H1 (cell line): ENCODE measurements at places on chromosomes 4 and X. TPM values are rescaled to one million over a fixed set of nuclear protein-coding genes. Genes with fewer than 3 reads are reported as not detected.

DNA sequence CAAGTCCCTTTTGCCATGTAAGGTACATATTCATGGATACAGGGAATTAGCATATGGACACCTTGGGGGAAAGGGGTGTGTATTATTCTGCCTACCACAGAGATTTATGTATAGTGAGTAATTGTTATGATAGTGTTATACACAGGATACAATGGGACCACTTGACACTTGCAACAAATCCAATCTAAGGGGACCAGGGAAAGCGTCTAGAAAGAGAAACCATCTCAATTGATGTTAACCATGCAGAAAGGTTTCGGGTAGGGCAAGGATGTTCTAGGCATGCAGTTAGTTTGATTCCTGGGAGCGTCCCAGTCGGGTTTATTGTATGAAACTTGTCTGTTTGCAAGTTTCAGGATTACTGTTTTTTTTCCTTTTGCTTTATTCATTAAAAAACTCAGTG is 34.2 kb downstream of the MMRN1 start:
- H3K27ac ChIP-seq = no peak overlapping the region
- H3K36me3 ChIP-seq = no peaks in the 10 kb centered on the region
- no peaks in the 10 kb centered on the region for H3K27me3 ChIP-seq
- DNase-seq = no peak
- no peak overlapping the region for H3K4me3 ChIP-seq

GRCh38 chr4:3829956-3830773 is 64.0 kb downstream of the ADRA2C start:
- H3K36me3 ChIP-seq = no peaks in the 10 kb centered on the region
- DNase-seq = no peak
- H3K27me3 ChIP-seq = no peaks in the 10 kb centered on the region
- H3K27ac ChIP-seq = no peak overlapping the region

GRCh38 chr4:1601852-1602654 is 82.1 kb downstream of the FAM53A start:
- no peak for DNase-seq
- H3K36me3 ChIP-seq = no peaks in the 10 kb centered on the region
- no peak overlapping the region for H3K27ac ChIP-seq

- no peaks in the 10 kb centered on the region for H3K36me3 ChIP-seq
- no peaks in the 10 kb centered on the region for H3K4me1 ChIP-seq
- no peak overlapping the region for H3K27ac ChIP-seq
- no peak overlapping the region for H3K4me3 ChIP-seq
These were observed 172.2 kb upstream of the CXCL13 start for GRCh38 chr4:77433418-77433733.

- no peak for DNase-seq
- H3K27me3 ChIP-seq = no peaks in the 10 kb centered on the region
- H3K27ac ChIP-seq = no peak overlapping the region
- peaks cover 8% of the 10 kb centered on the region for H3K36me3 ChIP-seq
These were observed 219.8 kb downstream of the OR13H1 start for GRCh38 chrX:131763674-131764073.

DNA sequence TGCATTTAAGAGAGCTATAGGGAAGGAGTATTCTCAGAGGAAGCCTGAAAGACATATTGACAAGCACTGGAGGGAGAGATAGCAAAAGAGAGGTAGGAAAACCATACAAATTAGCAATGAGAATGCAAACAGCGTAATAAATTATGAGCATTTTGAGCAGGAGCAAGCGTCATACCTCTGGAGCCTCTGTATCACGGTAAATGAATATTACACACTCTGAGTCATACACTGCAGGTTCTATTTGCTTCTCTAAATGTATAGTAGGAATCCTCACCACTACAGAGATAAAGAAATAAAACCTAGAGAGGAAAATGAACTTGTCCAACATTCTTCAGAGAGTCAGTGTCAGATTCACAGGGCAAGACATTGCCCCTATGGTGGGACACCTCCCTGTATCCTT is 46.4 kb upstream of the GABRE start:
- no peak overlapping the region for H3K27ac ChIP-seq
- H3K27me3 ChIP-seq = no peaks in the 10 kb centered on the region
- no peak for DNase-seq

DNA sequence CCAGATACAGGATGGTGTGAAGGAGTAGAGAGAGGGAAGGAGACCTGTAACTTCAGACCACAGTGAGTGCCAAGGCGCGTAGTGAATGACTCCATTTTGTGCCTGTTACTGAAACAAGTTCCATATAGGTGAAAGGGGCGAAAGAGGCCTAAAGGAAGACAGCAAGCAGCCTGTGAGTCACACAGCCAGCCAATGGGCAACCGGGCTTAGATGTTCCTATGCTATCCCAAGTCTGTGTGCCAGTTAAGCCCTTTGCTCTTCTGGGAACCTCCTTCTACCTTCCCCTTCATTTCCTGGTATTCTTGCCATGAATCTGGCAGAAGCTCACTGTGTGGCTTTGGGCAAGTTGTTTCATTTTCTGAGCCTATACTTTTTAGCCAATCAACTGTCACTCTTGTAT is 161.8 kb upstream of the LDB2 start:
- no peaks in the 10 kb centered on the region for H3K36me3 ChIP-seq
- no peak overlapping the region for H3K4me3 ChIP-seq
- no peaks in the 10 kb centered on the region for H3K4me1 ChIP-seq
- H3K27ac ChIP-seq = no peak overlapping the region

GRCh38 chrX:23841847-23842522 is 59.0 kb downstream of the SAT1 start:
- no peak for DNase-seq
- H3K27ac ChIP-seq = no peak overlapping the region
- no peaks in the 10 kb centered on the region for H3K4me1 ChIP-seq
- no peaks in the 10 kb centered on the region for H3K27me3 ChIP-seq
- no peak overlapping the region for H3K4me3 ChIP-seq

DNA sequence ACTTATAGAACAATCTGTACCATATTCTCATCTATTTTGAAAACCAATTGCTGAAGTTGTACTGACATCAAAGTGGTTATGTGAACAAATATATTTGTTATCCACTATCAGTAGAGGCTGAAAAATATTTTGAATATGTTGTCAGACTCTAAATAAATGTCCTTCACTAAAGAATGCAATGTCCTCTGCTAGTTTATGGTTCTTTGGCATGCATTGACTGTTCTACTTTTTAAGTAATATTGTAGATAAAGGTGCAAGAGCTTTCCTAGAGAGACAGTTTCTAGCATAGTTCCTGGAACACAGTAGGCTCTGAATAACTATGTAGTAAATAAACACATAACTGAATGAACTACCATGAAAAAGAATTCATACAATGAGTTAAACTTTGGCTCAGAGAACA is 18.2 kb upstream of the COX7B2 start:
- no peak overlapping the region for H3K27ac ChIP-seq
- H3K27me3 ChIP-seq = no peaks in the 10 kb centered on the region
- H3K4me3 ChIP-seq = no peak overlapping the region
- no peak for DNase-seq
- no peaks in the 10 kb centered on the region for H3K36me3 ChIP-seq
- no peaks in the 10 kb centered on the region for H3K4me1 ChIP-seq

DNA sequence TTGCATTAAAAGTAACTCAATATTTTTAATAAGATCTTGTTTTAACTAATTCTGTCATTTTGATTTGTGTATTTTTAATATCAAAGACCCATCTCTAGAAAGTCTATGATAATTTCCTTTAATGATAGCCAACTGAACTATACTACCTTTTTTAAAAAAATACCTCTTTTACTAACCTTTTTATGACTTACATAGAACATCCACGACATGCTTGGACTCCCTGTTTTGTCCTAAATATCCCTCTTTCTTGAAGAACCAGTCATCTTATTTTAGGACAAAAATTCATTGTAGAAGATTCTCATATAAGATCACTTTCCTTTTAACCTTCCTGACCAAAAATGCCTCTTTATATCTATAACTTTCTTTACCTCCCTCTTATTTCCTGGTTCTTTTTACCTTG is 76.8 kb upstream of the GC start:
- DNase-seq = no peak
- no peaks in the 10 kb centered on the region; the same call in 1 of the 2 replicates for H3K4me1 ChIP-seq
- no peaks in the 10 kb centered on the region for H3K36me3 ChIP-seq
- H3K4me3 ChIP-seq = no peak overlapping the region
- no peaks in the 10 kb centered on the region for H3K27me3 ChIP-seq

GRCh38 chrX:134373736-134374135 is 86.2 kb upstream of the HPRT1 start:
- no peak overlapping the region for H3K27ac ChIP-seq
- no peak for DNase-seq
- H3K4me1 ChIP-seq = no peaks in the 10 kb centered on the region
- H3K27me3 ChIP-seq = no peaks in the 10 kb centered on the region
- peaks cover 12% of the 10 kb centered on the region; the same call in 1 of the 2 replicates for H3K36me3 ChIP-seq

- DNase-seq = no peak
- no peaks in the 10 kb centered on the region for H3K36me3 ChIP-seq
- H3K4me1 ChIP-seq = no peaks in the 10 kb centered on the region
- no peaks in the 10 kb centered on the region for H3K27me3 ChIP-seq
- no peak overlapping the region for H3K4me3 ChIP-seq
These were observed 18.6 kb downstream of the CLTRN start for GRCh38 chrX:15646031-15646430.

DNA sequence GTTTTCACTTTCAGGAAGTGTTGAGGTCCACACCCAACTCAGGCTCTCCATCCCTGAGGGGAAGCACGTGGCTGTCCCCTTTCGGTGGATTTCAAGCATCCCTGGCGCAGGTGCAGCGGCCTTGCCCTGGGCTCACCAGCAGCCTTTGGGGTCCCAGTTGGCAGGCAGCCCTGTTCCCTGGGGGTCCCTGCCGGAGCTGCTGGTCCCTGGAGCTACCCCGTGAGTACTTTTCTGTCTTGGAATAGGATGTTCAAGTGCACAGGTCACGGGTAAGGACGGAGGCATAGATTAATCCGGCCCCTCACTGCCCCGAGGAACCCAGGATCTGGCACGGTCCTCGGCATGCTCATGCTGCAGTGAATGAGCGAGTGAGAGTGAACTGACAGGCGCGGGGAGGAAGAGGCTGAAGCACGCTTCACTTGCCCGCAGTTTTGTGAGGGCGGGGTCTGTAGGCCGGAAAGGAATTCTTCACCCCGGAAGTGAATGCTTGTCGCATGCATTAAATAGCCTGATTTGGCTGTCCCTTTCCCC is 117.2 kb upstream of the FAT1 start:
- no peak overlapping the region for H3K27ac ChIP-seq
- no peak overlapping the region for H3K4me3 ChIP-seq
- no peaks in the 10 kb centered on the region for H3K27me3 ChIP-seq
- H3K4me1 ChIP-seq = no peaks in the 10 kb centered on the region
- no peaks in the 10 kb centered on the region for H3K36me3 ChIP-seq

DNA sequence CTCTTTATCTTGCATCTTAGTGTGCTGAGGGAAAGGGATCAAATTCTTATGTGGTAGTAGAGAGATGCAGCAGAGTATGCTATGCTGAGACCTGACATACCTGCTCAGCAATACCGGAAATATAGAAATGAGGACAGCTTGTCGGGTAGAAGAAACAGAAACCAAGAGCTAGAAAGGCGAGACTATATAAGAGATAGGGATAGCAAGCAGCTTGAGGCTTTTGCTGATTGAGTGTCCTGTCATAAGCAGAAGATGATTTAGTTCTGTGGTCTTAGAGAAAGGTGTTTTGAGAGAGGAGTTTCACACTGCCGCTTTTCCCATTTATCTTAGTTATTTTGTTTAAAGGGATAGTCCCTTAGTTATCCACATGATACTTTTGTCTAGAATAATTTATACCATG is 31.7 kb downstream of the USP9X start:
- H3K36me3 ChIP-seq = no peaks in the 10 kb centered on the region
- H3K27ac ChIP-seq = no peak overlapping the region

DNA sequence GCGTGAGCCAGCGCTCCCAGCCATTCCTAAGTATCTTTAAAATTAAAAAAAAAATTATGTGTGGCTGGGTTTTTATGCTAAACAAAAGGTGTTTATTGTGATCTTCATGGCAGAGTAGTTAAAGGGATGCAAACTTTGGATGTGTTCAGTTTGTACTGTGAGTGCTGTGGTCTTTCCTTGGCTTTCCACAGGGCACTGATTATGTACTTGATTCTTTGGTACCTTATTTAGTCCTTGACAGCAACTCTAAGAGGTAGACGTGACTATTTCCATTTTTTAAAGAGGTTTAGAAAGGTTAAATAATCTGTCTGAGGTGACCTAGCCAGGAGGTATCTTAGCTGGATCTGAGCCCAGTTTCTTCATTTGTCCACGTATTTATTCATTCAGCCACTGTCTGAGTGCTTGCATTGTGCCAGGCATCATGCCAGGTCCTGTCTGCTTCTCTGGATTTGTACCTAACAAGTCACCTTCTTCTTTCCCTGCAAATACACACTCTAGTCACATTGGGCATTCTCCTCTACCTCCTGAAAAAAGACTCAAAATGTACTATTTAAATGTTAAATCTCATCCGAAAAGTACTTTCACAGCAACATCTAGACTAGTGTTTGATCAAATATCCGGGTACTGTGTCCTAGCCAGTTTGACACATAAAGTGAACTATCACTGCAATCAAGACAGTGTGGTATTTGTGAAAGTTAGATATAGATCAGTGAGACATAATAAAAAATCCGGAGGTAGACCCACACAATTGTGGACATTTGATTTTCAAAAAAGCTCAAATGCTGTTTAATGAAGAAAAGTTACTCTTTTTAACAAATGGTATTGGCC is 31.5 kb downstream of the WWC2 start:
- H3K27ac ChIP-seq = no peak overlapping the region
- no peak overlapping the region for H3K4me3 ChIP-seq
- DNase-seq = no peak
- H3K4me1 ChIP-seq = no peaks in the 10 kb centered on the region

DNA sequence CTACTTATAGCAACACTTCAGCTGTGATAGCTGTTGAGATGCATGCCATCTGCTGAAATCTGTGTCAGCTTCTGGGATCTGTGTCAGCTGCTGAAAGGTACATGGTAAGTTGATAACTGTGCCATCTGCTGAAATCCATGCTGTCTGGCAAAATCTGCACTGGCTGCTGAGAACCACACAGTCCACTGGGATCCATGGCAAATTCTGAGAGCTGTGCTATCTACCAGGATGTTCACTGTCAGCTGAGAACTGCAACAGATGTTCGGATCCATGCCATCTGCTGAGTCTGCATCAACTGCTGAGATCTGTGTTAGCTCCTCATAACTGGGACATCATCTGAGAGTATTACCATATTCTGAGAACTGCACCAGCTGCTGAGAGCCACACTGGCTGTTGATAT is 430.5 kb upstream of the POU3F4 start:
- H3K36me3 ChIP-seq = no peaks in the 10 kb centered on the region
- no peak overlapping the region for H3K27ac ChIP-seq
- no peak overlapping the region for H3K4me3 ChIP-seq
- DNase-seq = no peak
- no peaks in the 10 kb centered on the region for H3K27me3 ChIP-seq

Gene PTPN13
- total RNA-seq = 54.3 and 57.9 TPM in 2 replicates

Gene GUCY1B1
- 2.1 and 2.9 TPM in 2 replicates for total RNA-seq

Gene TBC1D14
- 48.2 and 49.7 TPM in 2 replicates for total RNA-seq

Gene FHIP1A
- 75.2 and 76.3 TPM in 2 replicates for total RNA-seq

Gene PNMA5
- total RNA-seq = 0.11 and 0.27 TPM in 2 replicates

Gene HERC5
- total RNA-seq = 20.2 and 20.7 TPM in 2 replicates

Gene ANXA10
- not detected in 2 replicates for total RNA-seq

Gene MTNR1A
- 0.45 and 0.50 TPM in 2 replicates for total RNA-seq
